ENCODE measurements at places on chromosomes 2 and 18. TPM values are rescaled to one million over a fixed set of nuclear protein-coding genes. Genes with fewer than 3 reads are reported as not detected.

The MBD1 gene
- polyA plus RNA-seq: 70.8 TPM

The ABCB11 gene
- not detected for polyA plus RNA-seq

The TUBA4B gene
- polyA plus RNA-seq: 1.0 TPM

The TXNDC2 gene
- not detected for polyA plus RNA-seq

The OSBPL6 gene
- polyA plus RNA-seq: 7.6 TPM

The ATP6V1C2 gene
- polyA plus RNA-seq: 11.3 TPM

The NDC80 gene
- 28.4 TPM for polyA plus RNA-seq

The ACMSD gene
- polyA plus RNA-seq: 43.0 TPM

The TTLL4 gene
- polyA plus RNA-seq: 34.0 TPM

The CYP26B1 gene
- 17.5 TPM for polyA plus RNA-seq

- no peak for DNase-seq
These were observed 486.0 kb downstream of the RNF144A start for GRCh38 chr2:7403092-7403775.

GRCh38 chr2:16156411-16156810 lies 216.1 kb downstream of the MYCN start:
- DNase-seq: no peak

DNA sequence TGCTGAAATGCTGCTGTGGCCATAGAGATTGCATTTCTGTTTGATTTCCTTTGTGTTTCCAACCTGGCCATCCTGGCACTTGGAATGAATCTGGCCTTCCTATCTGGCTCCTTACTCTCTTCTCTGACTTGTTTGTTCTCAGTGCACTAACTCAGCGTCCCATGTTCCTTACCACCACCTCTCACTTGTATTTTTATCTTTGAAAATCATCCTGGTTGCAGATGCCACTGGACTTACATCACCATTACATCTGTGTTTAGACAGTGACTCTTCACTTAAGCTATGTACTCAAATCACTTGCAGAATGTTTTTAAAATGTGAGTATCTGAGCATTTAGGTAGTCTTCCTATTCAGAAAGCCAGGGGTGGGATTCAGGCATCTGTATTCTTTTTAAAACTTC lies 239.5 kb downstream of the WDR7 start:
- no peak for DNase-seq

DNA sequence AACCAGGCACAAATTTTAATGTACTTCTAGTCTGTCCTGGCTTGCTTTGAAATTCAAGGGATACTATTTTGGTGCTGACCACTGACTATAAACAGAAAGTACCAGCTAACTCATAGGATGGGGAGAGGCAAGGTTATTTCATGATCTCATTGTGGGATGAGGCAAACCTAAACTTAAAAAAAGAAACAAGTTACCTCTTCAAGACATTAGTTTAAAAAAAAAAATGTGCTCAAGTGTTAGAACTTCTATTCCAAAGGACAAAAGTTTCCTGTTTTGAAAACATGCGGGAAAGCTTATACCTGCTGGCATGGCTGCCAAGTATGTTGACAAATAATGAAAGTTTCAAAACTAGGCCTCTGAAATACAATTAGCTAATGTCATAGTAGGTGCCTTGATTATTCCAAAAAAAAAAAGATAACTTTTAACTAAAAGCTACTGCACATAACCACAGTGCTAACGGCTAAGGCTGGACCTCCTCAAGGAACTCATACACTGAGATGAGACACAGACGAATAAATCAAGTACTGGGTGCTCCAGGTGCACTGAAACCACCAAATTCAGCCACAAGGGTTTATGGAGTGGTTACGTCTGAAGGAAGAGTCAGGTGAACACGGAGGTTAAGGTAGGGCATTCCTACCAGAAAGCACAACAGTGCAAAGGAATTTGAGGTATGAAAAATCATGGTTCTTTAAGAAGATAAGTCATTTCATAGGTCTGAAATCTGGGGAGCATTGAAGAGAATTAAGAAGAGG lies 38.1 kb downstream of the TMEM131 start:
- no peak for DNase-seq

DNA sequence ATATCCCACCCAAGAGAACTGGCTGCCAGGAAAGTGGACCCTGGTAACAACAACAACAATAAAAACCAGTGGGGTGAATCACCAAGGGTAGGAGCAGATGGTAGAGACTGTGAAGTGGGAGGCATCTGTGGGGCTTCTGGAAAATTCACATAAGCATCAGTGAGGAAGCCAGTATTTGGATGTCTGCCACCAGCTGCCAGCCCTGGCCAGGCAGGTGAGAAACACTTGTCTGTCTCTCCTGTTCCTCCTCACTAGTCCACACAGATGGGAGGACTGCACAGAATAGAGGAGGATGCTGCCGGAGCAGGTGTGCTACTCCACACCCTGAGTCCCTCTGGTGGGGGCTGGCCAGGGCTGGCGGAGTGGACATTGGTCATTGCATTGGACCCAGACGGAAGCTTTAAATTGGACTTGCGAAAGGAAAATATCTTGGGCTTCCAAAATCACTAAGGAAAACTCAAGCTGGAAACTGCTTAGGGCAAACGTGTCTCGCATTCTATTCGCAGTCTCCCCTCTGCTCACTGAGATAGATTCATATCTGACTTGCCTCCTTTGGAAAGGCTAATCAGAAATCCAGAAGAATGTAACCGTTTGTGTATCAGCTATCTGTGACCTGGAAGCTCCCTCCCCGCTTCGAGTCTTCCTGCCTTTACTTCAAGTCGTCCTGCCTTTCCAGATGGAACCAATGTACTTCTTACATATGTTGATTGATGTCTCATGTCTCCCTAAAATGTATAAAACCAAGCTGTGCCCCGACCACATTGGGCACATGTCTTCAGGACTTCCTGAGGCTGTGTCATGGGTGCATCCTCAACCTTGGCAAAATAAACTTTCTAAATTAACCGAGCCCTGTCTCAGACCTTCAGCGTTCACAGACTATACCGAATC lies 69.1 kb downstream of the NAB1 start:
- no peak for DNase-seq

GRCh38 chr2:46257476-46257875 lies 39.7 kb upstream of the EPAS1 start:
- no peak for DNase-seq

DNA sequence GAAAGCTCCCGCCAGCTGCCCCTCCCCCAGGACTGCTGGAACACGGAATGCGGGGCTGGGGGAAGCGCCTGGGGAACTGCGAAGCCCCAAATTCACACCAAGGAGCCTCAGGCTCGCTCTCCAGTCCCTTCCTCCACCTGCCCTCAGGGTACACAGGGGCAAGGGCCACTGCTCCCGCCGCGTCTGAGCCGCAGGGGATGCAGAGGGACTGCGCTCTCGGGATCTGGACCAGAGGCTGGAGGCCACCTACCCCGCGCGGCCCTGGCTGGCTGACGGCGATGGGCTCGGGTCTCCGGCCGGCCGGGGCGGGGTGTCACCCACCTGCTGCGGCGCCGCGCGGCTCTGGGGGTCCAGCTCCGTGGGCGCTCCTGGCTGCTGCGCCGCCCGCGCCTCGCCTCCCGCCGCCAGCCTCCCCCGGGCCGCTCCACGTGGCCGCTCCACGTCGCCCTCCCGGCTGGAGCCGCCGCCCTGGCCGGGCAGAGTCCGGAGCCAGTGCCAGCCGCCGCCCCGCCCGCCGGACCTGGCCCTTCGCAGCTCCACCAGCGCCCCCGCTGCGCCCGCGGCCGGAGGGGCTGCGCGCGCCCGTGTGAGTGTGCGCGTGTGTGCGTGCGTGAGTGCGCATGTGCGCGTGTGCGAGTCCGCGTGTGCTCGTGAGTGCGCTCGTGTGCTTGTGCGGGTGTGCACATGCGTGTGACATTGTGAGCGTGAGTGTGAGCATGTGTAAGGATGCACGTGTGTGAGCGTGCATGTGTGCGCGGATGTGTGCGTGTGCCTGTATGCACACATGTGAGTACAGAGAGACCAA lies at the start of gene CGREF1:
Gene CGREF1, minus strand, starts transcription at position 604 of the 805 bp plus-strand sequence. CDS start 14,762 bp downstream, outside the sequence.
- no peak for DNase-seq

- DNase-seq: no peak
These were observed 135.7 kb downstream of the DPP4 start for GRCh38 chr2:161938335-161938734.

DNA sequence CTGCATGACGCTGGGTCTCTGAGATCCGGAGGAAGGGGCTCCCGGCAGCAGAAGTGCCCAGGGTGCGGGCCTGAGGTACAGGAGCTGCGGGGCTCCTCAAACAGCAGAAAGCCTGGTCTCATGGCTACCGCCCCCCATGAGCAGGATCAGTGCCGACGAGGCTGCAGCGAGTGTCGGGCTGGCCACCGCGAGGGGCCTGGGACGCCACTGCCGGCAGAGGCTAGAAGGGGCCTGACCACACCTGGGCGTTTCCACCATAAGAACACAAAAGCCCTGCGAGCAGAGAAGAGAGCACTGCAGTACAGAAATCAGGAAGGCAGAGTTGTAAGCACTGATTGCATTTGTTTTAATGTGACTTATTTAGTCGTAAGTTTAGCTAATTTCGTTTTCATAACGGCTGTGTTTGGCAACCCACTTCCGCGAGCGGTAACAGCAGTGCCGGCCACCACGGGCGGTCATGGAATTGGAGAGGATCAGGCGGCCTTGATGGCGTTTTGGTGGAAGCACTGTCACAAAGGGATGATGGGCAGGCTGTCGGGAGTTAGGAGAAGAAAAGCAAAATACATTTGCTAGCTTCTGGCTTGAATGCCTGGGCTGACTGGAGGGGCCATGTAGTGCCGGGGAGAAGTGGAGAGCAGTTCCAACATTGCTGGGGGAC lies 117.4 kb downstream of the HDAC4 start:
- no peak for DNase-seq

DNA sequence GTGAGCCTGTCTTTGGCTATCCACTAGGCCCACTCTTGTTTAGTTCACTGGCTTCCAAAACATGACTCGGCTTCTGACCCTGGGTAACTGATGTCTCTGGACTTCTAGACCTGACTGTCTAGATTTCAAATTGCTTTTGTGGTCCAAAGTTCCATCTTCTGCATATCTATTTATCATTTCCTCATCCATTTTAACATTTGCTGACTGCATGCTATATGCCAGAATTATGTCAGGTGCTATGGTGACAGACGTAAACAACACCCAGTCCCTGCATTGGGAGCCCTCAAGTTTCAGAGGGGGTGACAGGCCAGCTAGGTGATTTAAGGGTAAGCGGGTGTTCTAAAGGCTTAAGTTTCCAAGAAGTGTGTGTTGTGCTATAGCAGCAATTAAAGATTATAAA lies 140.9 kb downstream of the PIEZO2 start:
- no peak for DNase-seq

DNA sequence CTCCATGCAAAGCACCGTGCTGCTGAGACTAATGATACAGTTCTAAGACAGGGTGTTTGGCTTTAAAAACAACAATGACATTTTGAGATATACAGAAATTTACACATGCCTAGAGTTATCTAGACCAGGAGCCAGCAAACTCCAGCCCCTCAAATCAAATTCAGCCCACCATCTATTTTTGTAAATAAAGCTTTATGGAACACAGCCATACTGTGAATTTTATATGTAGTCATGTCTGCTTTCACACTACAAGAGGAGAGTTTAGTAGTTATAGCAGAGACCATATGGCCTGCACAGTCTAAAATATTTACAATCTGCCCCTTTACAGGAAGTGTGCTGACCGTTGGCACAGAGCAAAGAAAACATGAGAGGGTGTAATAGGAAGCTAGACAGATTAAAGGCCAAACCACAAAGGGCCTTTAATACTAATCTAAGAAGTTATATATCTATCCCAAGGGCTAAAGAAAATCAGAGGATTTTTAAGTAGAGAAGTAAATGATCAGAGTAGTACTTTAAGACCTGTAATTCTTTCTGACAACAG lies 39.4 kb downstream of the NBAS start:
- DNase-seq: no peak

GRCh38 chr2:39119732-39120520 lies 925 bp downstream of the SOS1 start:
- peak; percentile 31 for DNase-seq

DNA sequence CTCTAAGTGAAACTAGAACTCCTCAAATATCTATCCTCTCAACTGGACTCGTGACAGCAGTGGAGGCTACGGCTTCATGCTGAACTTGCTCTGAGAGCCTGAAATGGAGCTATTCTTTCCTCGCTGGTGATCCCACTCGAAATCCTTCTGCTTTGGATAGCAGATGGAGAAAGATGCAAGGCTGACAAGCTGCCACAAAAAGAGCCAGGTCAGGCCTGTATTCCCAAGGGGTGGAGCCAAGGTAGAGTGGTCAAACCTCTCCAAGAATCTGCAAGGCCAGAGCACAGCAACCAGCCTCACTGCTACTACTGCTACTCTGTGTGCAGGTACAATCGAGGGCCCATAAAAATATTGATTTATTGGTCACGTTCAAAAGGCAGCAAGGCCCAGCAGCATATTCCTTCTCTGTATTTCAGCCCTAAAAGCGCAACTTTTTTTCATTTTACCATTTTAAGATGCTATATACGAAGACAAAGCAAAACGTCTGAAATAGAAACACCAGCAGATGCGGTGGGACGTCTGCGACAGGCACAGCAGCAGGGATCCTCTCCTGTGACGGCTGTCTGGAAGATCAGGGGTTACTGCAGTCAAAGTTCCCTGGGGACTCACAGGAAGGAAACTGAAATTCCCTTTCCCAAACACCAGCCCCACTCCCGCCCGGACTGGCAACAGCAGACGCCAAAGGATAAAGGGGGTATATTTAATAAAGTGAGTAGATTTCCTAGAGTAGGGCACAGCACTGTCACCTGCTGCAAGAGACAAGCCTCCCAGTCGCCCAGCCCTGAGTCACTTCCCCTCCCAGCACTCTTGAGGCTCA lies 2.4 kb downstream of the SPRED2 start:
- DNase-seq: no peak

DNA sequence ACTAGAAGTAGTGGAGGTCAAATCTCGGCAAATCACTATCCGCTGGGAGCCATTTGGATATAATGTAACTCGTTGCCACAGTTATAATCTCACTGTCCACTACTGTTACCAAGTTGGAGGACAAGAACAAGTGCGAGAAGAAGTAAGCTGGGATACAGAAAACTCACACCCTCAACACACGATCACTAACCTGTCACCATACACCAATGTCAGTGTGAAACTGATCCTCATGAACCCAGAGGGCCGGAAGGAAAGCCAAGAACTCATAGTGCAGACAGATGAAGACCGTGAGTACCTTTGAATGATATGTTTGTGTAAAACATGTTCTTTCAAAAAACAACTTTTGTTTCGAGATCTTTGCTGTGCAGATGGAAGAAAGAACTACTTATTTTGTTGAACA lies 502.6 kb downstream of the PTPRM start:
- DNase-seq: no peak

DNA sequence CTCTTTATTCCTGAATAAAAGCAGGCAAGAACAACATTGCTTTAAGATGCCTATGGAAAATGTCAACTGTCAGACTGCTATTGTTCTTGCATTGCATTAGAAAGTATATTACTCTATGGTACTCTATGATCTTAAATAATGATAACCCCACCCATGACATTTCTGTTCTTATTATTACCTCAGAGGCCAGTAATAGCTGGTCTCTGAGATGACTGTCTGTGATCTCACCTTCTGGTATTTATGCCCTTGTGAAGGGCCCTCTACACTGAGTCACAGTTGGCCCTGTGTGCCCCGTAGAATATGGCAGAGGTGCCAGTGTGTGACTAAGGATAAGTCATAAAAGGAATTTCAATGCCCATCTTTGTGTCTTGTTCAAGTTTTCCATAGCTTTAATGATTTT lies 61.0 kb downstream of the SPP2 start:
- DNase-seq: no peak

All from renal cortex interstitium (tissue), 15 donors.